ENCODE measurements at places on chromosomes 16 and 17. TPM values are rescaled to one million over a fixed set of nuclear protein-coding genes. Genes with fewer than 3 reads are reported as not detected.

GRCh38 chr17:30550512-30551273, 73.5 kb downstream of the GOSR1 start:
- DNase-seq: no peak
- H3K36me3 ChIP-seq: no peaks in the 10 kb centered on the region
- H3K27ac ChIP-seq: no peak overlapping the region

- no peak for DNase-seq
- peaks cover 52% of the 10 kb centered on the region for H3K36me3 ChIP-seq
- H3K4me3 ChIP-seq: no peak overlapping the region
- no peaks in the 10 kb centered on the region for H3K4me1 ChIP-seq
These were observed 27.5 kb downstream of the GPT2 start for GRCh38 chr16:46911650-46912049.

DNA sequence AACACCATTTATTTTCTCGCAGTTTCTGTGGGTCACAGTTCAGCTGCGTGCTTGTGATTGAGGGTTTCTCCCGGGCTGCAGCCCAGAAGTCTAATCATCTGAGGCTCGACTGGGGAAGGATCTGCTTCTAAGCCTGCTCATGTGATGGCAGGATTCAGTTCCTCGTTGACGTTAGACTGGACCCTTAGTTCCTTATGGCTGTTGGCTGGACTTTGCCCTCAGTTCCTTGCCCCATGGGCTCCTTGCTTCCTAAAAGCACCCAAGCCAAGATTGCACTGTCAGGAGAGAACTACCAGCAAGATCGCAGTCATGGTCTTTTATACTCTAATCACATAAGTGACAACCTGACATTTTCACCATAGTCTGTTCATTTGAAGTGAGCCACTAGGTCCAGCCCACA, 250.0 kb downstream of the PRKCA start:
- DNase-seq: no peak
- H3K36me3 ChIP-seq: no peaks in the 10 kb centered on the region
- H3K4me3 ChIP-seq: no peak overlapping the region

DNA sequence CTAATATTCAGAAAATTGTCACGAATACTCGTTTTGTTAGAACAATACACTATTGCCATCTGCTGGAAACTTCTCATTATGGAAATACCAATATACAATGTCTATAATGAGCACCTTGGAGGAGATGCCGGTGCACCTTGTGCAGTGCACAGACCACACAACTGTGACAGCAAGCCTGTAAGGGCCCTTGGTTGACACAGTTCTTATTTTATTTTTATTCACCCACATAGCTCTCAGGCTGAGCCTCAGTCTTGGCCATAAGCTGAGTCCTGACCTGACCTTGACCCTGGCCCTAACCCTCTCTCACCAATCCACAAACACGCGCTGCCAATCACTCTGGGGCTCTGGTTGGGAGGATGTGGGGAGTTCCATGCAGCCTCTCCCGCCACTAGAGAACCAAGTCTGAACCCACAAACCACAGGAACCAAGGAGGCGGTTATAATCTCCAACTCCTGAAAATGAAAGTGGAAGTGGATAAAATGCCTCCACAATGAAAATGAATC, 7.6 kb downstream of the AIPL1 start:
- peaks cover 37% of the 10 kb centered on the region for H3K27me3 ChIP-seq
- no peak overlapping the region for H3K27ac ChIP-seq
- no peak overlapping the region for H3K4me3 ChIP-seq
- no peaks in the 10 kb centered on the region for H3K36me3 ChIP-seq
- no peaks in the 10 kb centered on the region for H3K4me1 ChIP-seq
- no peak for DNase-seq

- no peaks in the 10 kb centered on the region for H3K36me3 ChIP-seq
- no peak overlapping the region for H3K27ac ChIP-seq
- H3K4me3 ChIP-seq: no peak overlapping the region
- no peaks in the 10 kb centered on the region for H3K27me3 ChIP-seq
- no peak for DNase-seq
- no peaks in the 10 kb centered on the region for H3K4me1 ChIP-seq
These were observed 337.4 kb upstream of the HSBP1 start for GRCh38 chr16:83470416-83470815.

DNA sequence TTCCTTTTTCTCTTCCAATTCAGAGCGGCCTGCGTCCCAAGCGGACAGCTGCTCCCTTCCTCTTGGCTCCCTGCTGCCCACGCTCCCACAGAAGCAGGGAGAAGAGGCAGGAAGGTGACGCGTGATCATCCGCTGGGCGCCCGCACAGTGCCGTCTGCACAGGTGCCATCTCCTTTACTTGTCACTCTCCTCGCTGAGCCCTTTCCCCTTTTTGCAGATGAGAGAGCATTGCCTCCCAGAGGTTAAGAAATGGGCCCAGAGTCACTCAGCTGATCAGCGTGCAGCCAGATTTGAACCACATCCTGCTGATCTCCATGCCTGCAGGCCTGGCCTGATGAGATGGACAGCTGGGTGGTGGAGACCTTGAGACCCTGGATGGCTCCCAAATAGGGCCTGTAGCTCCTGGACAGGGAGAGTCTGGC, 299.8 kb downstream of the SEC14L1 start:
- DNase-seq: no peak
- peak overlapping the region; percentile 60 for H3K27ac ChIP-seq
- no peaks in the 10 kb centered on the region for H3K27me3 ChIP-seq
- H3K4me1 ChIP-seq: peaks cover 99% of the 10 kb centered on the region

GRCh38 chr17:67421869-67422273, 44.8 kb downstream of the PITPNC1 start:
- H3K4me1 ChIP-seq: peaks cover 15% of the 10 kb centered on the region
- no peak for DNase-seq
- peak overlapping the region; percentile 76 for H3K27ac ChIP-seq
- H3K27me3 ChIP-seq: no peaks in the 10 kb centered on the region
- H3K36me3 ChIP-seq: no peaks in the 10 kb centered on the region
- H3K4me3 ChIP-seq: no peak overlapping the region

DNA sequence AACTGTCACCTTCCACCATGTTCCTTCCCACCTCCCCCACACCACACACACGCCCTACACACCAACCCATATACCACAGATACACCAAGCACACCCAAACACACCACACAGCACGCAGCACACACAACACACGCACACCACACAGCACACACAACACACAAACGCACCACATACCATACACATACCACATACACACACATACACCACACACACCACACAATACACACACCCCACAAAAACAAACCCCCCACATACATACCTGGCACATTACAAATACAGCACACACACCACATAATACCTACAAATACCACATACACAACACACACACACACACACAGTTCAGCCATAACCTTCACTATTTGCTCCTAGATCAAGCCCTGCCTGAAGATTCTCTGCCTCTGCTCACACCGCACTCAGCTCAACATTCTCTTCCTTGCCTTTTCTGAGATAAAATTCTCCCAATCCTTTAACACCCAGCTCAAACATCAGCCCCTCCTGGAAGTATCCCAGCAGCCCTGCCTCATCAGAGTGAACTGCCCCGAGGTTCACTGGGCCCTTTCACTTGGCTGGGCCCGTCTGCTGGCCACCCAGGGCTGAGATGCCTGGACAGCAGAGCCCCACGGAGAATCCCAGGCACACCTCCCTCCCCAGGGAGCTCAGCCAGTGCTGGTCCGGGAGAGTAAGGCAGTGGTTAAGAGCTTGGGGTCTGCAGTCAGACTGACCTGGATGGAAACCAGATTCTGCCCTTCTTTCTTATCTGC, 31.9 kb upstream of the CPNE2 start:
- H3K27ac ChIP-seq: no peak overlapping the region
- H3K4me3 ChIP-seq: no peak overlapping the region
- H3K4me1 ChIP-seq: peaks cover 12% of the 10 kb centered on the region
- H3K36me3 ChIP-seq: peaks cover 21% of the 10 kb centered on the region
- no peaks in the 10 kb centered on the region for H3K27me3 ChIP-seq

DNA sequence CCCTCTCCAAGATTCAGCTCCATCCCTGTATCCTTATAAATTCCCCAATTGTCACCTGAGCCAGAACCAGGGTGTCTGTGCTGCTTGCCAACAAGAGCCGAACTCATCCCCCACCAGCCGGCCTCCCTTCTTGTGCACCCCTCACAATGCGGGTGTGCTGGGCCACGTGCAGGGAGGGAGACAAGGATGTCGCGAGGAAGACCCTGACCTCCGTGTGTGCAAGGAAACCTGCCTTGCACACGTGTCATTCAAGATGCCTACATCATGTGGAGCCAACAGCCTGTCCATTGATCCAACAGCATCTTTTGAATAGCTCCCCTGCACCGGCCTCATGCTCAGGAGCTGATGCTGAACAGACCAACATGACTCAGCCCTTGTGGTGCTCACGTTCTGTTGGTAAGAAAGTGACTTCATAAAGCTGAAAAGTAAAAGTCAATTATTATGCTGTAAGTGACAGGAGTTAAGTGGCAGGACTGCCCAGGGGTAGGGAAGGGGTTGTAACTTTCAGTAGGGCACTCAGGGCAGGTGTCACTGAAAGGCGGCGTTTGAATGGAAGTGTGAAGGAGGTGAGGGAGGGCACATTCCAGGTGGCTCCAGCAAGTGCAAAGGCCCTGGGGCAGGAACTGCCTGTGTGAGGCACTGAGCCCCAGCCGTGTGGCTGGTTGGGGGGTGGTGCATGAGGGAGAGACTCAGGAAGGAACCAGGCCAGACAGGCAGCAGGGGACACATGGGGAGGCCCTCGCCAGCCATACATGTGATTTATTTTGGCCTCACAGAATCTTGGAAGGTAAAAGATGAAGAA, 302.2 kb downstream of the FOXL1 start:
- H3K27me3 ChIP-seq: peaks cover 12% of the 10 kb centered on the region
- no peak overlapping the region for H3K4me3 ChIP-seq
- no peak for DNase-seq

GRCh38 chr16:55478827-55479429, at the start of gene MMP2:
Gene MMP2, plus strand, starts transcription at chr16:55479198. Its CDS starts 282 bp downstream, at chr16:55479480.
- peak within 1 kb of the TSS; percentile 59 for H3K4me3 ChIP-seq
- DNase-seq: peak; percentile 95
- H3K27ac ChIP-seq: peak within 1 kb of the TSS; percentile 86
- peaks cover 11% of the 10 kb centered on the region for H3K4me1 ChIP-seq

DNA sequence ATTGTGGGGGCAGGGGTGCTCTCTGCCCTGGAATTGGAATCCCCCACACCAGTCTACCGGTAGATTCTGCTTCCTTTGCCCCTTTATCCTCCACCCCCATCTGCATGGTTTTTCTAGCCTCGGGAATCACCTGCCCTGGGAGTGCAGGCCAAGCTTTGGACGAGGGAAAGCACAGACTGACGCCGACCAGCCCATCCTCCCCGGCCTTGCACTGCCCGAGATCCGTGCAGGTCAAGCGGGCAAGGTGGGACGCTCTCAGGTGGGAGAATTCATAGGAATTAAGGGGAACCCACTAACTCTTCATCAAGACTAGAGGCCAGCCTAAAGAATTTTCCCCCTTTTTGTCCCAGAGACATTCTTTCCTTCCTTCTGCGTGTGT, 9.9 kb upstream of the HOXB13 start:
- peaks cover 100% of the 10 kb centered on the region for H3K27me3 ChIP-seq
- no peaks in the 10 kb centered on the region for H3K36me3 ChIP-seq
- DNase-seq: no peak
- H3K4me1 ChIP-seq: peaks cover 10% of the 10 kb centered on the region
- no peak overlapping the region for H3K27ac ChIP-seq

DNA sequence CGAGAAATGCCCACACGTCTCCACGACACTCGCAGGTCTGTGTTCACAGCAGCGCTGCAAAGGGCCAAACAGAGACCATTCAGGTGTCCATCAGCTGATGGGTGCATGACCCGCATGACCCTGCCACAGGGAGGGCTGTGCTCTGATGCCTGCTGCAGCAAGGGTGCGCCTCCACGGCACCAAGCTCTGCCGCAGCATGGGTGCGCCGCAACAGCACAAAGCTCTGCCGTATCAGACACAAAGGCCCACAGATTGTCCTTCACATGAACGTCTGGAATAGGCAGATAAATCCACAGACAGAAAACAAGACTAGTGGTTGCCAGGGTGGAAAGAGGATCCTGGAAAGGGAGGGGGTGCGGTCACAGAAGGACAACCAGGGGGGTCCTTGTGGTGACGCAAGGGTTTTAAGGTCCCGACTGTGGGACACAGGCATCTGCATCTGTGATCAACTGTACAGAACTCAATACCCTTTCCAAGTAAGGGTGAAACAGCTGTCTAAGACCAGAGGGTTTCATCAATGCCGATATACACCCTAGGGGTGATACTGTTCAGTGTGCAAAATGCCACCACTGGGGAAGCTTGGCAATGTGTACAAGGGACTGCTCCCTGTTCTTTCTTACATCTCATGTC, 121.0 kb downstream of the ANKRD11 start:
- DNase-seq: no peak
- H3K4me3 ChIP-seq: no peak overlapping the region
- peaks cover 12% of the 10 kb centered on the region for H3K36me3 ChIP-seq
- H3K27me3 ChIP-seq: no peaks in the 10 kb centered on the region

GRCh38 chr17:32211671-32212070, 54.0 kb upstream of the RHBDL3 start:
- DNase-seq: no peak
- H3K4me1 ChIP-seq: no peaks in the 10 kb centered on the region
- H3K4me3 ChIP-seq: no peak overlapping the region
- peaks cover 63% of the 10 kb centered on the region for H3K36me3 ChIP-seq

DNA sequence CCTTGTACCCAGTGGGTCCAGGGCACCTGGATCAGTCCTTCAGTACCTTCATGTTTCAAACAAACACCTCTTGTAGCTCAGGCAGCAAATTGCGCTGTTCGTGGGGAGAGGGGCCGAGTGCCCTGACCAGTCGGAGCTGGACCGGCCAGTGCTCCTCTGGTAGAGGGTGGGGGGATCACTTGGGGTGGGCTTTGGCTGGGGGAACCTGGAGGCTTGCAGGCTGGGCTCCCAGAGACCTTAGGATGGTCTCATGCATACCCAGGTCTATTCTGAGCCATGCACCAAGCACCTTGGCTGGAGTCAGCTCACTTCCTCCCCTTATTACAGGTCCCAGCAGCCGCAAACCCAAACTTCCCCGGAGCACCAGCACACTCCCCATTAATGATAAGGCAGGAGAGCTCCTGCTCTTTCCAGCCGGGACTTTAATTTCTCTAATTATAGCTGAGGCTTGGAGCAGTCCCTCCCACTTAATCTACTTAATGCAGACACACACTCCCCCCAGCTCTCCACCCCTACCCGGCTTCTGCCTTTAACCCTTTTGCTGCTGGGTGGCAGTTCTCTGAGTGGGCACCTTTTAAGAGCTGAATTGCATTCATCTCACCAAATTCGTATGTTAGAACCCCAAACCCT, 26.3 kb upstream of the MGAT5B start:
- DNase-seq: no peak
- no peaks in the 10 kb centered on the region for H3K36me3 ChIP-seq
- H3K27ac ChIP-seq: no peak overlapping the region
- no peak overlapping the region for H3K4me3 ChIP-seq
- H3K27me3 ChIP-seq: peaks cover 84% of the 10 kb centered on the region
- H3K4me1 ChIP-seq: peaks cover 24% of the 10 kb centered on the region

- no peak for DNase-seq
- H3K36me3 ChIP-seq: no peaks in the 10 kb centered on the region
- H3K27me3 ChIP-seq: no peaks in the 10 kb centered on the region
- H3K27ac ChIP-seq: no peak overlapping the region
These were observed 383.4 kb upstream of the RBFOX1 start for GRCh38 chr16:6949240-6949639.

The PIRT gene
- total RNA-seq: 1.3 TPM

The CCL8 gene
- total RNA-seq: not detected

The CTRB2 gene
- not detected for total RNA-seq

The PRM2 gene
- not detected for total RNA-seq

The ITGAX gene
- 5.4 TPM for total RNA-seq

The G6PC1 gene
- not detected for total RNA-seq

Data from esophagus muscularis mucosa (tissue), 4 donors.